Cardiac fibroblast (primary cell): ENCODE measurements at places on chromosomes 1 and 21.
A peak's percentile ranks its signal among the peaks of the same experiment; 100 is the strongest.

DNA sequence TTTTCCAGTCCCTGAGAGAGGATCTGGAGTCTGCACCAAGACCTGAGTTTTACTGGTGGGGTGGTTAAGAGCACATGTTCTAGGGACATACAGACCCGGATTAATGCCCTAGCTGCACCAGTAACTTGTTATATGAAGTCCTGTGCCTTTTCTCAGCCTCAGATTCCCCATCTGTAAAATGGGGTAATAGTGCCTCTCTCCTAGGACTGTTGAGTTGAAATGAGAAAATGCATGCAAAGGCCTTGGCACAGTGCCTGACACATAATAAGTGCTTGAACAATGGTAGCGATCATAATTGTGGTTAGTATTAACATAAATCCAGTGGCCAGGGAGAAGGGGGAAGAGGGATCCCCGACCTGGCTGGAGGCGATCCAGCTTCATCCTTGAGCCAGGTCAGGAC lies 12.3 kb downstream of the AHDC1 start:
- DNase-seq: peak; percentile 52

GRCh38 chr1:153493343-153493960 lies 33.0 kb upstream of the S100A7 start:
- no peak for DNase-seq

DNA sequence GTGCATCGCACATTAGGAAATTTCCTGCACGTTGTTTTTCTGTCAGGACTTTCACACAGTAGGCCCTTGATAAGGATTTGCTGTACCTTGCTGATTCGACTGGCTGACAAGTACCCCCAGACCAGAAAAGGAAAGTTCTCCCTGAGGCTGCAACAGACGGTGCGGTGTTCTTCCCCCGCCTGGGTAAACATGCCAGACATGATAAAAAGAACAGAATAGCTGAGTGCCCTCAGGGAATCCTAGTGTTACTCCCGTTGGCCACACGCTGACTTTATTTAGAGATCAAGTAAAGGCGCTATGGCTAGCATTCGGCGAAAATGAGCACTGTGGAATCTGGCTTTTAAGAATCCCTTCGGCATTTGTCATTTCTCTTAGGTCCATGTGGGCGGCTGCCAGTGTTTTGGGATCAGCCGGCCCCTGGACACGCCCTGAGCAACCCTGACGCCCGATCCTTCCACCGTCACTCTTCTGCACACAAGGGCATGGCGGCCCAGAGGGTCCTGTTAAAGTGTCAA lies 607.7 kb downstream of the KIF26B start:
- DNase-seq: no peak

DNA sequence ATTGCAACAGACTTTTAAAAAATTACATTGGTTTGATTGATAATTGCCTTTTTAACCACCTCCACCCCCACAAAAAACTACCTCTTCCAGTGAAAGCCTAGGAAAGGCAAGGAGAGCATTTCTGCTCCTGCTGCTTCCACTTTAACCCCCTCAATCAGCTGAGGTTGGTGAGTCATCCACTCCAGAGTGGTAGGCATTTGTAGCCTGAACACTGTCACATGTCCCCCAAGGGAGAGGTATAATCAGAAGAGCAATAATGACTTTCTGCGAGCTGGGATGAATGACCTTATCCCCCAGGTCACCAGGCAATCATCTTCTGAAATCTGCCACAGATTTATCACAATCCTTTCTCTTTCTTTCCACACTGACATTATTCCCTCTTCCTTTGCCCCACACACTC lies 126.6 kb upstream of the CAMK1G start:
- DNase-seq: no peak

DNA sequence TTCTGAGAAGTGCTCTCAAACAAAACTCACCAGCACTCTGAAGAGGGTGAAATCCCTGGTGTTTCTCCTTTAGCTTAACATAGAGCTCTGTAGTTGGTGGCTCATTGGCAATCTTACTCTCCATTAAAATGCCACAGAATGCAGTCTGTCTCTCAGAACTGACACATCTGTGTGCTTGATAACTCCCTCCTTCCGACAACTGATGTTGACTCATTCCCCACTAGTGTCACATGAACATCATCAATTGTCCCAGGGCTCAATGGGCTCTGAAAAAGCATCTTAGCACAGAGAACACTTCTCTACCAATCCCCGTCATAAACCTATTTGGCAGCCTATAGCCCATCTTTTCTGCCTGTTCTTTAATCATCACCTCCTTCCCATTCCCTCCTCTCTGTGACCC lies 133.2 kb upstream of the ZC3H11B start:
- DNase-seq: no peak

- DNase-seq: no peak
Observed at GRCh38 chr1:185315445-185316071, 1.5 kb downstream of the IVNS1ABP start.

DNA sequence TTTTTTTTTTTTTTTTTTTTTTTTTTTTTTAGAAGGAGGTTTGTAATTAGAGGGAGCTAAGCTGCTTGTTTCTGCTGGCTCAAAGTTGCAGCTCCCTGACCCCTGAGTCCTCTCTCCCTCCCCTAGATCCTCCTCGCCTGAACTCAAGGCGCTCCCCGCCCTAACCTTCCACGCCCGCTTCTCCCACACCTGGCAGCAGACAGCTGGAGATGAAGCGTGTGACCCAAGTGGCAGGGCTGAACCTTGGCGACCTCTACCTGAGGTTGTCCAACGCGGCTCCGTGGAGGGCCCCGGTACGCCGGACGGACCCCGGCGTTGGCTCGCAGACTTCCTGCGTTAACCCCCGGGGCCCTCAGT lies 795 bp downstream of the NGF start:
- no peak for DNase-seq

GRCh38 chr1:155013632-155014031 lies 11.0 kb downstream of the ZBTB7B start:
- no peak for DNase-seq

DNA sequence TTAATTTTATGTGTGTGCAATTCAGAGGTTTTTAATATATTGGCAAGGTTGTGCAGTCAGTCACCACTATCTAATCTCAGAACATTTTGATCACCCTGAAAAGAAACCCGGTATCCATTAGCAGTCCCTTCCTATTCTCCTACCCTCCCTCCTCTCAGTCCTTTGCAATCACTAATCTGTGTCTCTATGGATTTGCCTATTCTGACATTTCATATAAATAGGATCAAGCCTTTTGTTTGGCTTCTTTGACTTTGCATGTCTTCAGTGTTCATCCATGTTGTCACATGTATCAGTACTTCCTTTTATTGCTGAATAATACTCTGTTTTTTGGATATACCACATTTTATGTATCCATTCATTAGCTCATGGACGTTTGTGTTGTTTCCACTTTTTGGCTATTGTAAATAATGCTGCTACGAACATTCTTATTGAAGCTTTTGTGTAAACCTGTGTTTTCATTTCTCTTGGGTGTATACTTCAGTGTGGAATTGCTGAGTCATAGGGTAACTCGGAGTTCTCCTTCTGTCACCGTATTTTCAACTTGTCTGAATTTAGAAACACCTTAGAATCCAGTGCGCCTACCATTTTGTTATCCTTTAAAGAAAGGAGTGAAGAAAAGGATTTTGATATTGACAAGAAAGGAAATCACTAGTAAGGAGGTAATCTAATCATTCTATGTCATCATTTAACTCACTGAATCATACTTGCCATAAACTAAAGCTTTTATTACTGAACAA lies 3.4 kb downstream of the CEP85 start:
- peak; percentile 65 for DNase-seq

- DNase-seq: no peak
Observed at GRCh38 chr1:92323473-92324453, 24.9 kb downstream of the RPAP2 start.

GRCh38 chr1:71784241-71784640 lies 498.1 kb downstream of the NEGR1 start:
- no peak for DNase-seq

DNA sequence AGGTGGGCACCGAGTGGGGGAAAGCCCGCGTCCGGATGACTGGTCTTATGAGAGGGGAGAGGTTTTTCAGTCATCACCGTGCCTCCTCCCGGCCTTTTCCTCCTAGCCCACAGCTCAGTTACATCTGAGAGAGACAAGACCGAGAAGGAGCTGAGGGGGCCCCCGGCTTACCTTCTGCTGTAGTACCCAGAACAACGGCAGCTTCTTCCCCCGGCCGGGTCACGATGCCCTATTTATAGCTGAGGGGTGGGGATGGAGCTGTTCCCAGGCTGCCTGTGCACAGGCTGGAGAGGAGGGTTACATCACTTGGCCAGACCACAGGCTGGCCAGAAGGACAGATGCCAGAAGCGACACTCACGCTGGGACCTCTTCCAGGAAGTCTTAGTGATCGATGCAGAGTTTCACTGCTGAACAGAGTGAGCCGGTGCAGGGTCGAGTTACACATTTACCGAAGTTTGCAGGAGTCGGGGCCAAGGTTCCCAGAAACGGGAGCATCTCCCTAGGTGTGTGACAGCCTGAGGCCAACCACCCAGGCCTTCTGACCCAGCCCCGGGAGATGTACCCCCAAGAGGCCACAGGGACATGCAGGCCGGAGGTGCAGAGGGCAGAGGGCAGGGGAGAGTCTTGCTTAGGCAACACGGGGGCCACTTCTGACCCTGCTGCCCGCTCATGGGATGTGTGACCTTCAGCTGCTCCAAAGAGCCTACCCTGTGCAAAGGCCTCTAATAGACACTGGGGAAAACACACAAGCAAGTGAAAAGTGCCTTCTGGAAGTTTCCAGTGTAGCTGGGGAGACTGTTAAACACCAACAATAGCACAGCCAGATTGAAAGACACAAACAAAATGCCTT lies at the start of gene AGT:
AGT (minus strand) TSS at position 208 of the 850 bp plus-strand sequence. CDS start 3,299 bp downstream, outside the sequence.
- peak; percentile 73 for DNase-seq

DNA sequence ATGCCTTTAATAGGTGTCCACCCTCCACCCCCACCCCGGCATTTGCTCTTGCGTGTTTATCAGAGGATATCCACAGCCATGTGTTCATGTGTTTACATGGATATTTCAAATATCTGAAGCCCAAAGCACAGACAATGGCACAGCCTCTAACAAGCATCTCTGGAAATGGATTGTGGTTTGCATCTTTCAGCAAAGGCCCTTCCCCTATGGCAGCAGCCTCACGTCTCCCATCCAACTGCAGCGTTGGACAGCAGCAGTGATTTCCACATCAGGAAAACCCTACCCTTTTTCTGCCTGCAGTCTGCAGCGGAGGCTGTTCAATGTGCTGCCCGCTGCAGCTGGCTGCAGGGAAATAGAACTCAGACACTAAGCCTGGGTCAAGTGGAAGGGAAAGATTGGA lies 1.6 kb downstream of the RASSF5 start:
- no peak for DNase-seq

- DNase-seq: no peak
Observed at GRCh38 chr1:74474585-74474984, 37.8 kb downstream of the LRRC53 start.

- DNase-seq: no peak
Observed at GRCh38 chr1:168420177-168420576, 123.6 kb downstream of the XCL2 start.

GRCh38 chr1:118894836-118895235 lies 93.3 kb downstream of the TBX15 start:
- DNase-seq: no peak

GRCh38 chr1:94528299-94528698 lies 13.3 kb downstream of the F3 start:
- DNase-seq: no peak

- DNase-seq: no peak
Observed at GRCh38 chr21:45867671-45868081, 113.9 kb upstream of the COL6A1 start.

DNA sequence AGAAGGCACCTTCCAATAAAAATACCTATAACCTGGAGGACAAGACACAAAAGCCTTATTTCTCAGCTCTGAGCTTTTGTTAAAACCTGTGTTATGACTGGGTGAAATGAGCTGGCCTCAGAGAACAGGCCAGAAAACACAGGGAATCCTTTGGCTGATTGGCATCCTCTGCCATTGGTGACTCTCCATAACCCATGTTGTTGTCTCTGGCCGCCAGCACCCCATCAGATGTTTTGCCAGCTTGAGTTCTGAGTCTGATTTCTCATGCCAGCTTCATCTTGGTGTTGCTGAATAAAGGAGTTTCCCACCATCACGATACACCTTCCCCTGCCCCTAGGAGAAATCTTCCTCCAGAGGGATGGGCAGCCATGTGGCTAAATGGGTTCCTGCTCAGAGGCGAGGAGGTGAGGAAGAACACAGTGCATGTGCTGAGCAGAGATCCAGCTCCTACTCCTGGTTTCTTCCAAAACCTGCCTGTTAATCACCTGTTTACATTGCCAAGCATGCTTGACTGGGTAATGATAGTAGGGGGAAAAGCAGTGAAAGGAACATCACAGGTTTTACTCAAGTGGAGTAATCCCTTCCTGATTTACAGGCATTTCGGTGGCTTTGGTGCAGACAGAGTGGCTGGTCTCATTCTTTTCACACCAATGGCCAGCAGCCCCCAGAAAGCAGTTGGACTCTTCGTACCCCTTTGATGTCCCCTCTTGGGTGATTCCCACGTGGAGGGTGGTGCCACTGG lies 109.8 kb downstream of the ROR1 start:
- no peak for DNase-seq

GRCh38 chr1:84890566-84890965 lies 2.4 kb downstream of the LPAR3 start:
- no peak for DNase-seq

DNA sequence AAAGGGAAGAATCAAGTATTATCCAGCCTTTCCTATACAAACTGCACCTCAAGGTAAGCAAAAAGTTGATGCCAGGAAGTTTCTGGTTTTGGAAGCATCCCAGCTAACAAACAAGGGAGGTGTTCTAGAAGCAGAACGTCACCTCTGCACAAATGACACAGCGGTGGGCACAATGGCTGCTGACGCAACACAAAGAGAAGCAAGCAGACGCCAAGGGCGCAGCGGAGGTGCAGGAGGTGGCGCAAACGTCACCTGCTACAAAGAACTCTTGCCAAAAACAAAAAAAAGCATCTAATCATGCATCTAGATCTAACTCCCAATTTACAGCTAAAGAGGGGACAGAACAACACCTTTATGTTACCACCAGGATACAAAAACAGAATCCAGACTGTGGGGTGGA lies 88.5 kb downstream of the NPHP4 start:
- DNase-seq: no peak

GRCh38 chr1:19315378-19316198 lies 3.5 kb downstream of the SLC66A1 start:
- peak; percentile 60 for DNase-seq

GRCh38 chr1:35947547-35947946 lies 16.6 kb downstream of the AGO3 start:
- DNase-seq: no peak
